NCI-H446 (cell line): ENCODE measurements at places on chromosomes 12 and 14.

DNA sequence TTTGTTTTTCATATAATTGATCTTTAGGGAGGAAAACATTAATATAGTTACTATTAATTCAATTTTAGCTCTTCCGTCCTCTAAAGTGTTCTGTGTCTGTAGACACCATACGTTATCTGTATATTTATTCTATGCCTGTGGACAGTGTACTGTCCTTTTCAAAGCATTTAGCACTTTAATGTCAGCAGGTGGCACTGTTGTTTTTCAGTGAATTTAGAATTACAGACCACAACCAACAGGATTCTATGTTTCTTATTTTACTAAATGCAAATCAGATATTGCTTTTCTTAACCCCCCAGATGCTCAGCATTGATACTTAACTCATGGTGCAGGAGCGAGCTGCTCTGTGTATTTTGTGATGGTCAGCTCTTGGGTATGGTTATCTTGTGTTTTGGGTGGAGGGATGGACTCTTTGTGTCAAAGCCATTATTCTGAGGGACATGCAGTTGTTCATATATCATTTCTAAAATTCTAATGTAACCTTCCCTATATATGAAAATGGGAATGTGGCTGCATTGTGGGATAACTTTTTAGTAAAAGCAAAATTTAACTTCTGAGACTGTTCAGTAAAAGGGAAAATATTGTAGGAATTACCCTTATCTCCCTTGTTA, 65.2 kb downstream of the PAPOLA start:
- DNase-seq = peak; percentile 66

- no peak for DNase-seq
Measured at GRCh38 chr14:92615451-92615850, 101.9 kb downstream of the RIN3 start.

DNA sequence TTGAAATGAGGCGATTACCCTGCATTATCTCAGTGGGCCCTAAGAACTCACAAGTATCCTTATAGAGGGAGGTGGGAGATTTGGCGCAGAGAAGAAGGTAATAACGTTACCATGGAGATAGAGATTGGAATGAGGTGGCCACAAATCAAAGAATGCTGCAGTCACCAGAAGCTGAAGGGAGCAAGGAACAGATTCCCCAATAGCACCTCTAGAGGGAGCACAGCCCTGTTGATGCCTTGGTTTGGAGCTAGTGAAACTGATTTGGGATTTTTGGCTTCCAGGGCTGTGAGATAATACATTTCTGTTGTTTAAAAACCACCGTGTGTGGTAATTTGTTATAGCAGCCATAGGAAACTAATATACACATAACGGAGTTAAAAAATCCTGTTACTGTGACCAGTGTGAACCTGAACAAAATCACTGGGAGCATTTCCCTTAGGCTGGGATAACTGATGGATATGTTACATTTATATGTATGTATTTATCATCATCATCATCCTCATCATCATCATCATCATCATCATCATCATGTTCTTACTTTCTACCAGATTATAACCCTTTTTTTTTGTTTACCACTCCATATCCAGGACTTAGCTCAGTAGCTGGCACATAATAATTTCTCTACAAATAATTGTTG, 100.3 kb downstream of the LIN7A start:
- peak; percentile 40 for DNase-seq

- no peak for DNase-seq
Measured at GRCh38 chr12:6539314-6539682, 5.0 kb downstream of the GAPDH start.

DNA sequence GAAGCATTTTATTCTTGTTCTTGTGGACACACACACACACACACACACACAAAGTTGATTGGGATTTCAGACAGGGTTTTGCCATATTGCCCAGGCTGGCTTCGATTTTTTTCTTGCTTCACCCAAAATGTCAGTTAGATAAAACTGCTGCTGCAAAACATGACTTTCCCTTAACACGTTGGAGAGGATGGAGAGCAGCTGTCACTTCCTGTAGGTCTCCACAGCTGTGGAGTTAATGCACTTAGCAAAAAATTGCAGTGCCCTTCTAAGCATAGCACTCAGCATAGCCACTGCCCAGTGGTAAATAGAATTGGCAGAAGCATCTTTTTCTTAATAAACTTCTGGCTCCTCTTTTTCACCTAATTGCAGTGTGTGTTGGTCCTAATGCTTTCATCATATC, 54.5 kb downstream of the PDZRN4 start:
- DNase-seq = no peak

- no peak for DNase-seq
Measured at GRCh38 chr12:65868133-65868705, 43.9 kb downstream of the HMGA2 start.

- DNase-seq = no peak
Measured at GRCh38 chr12:38776647-38777046, 128.7 kb downstream of the CPNE8 start.
